Bone marrow (tissue), 2 donors: ENCODE measurements at places on chromosomes 5 and 9.

- DNase-seq: no peak
These were observed 149.8 kb upstream of the FGF10 start for GRCh38 chr5:44538797-44539601.

DNA sequence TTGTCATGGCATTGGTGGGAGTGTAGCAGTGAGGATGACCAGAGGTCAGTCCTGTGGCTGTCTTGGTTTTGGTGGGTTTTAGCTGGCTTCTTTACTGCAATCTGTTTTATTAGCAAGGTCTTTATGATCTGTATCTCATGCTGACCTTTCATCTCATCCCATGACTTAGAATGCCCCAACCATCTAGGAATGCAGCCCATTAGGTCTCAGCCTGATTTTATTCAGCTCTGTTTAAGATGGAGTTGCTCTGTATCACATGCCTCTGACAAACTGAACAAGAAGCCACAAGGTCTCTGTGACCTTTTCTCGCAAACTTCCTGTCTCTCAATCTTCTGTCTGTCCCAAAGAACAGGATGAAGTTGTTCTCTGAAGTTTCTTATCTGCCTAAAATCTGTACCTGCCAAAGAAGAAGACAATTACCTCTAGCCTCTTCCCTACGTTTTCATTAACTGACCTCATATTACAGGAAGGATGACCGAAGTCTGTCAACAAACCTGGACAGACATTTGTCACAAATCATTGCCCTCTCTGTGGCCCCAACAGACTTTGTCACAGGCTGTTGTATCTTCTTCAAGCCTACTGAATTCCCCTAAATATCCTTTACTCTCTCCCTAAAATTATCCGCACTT is 284.2 kb upstream of the SEMA6A start:
- no peak for DNase-seq

DNA sequence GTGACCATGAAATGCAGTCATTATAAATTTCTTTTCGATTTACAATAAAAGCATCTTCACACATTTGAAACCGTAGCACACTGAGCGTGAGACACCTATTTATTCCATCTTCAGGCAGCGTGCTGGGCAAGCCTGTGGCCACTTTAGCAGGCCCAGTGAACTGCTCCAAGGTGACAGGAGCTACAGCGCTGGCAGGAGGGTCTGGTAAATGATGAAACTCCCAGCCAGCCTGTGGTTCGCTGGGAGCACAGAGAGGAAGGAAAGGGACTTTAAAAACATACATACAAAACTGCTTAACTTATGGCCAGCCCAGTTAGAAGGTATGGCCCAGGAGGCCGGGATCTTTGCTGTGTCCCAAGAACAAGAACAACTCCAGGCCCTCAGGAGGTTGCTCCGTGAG is 5.1 kb downstream of the RAPGEF1 start:
- no peak for DNase-seq

- DNase-seq: no peak
These were observed 3.0 kb downstream of the FRRS1L start for GRCh38 chr9:109164042-109164441.

- no peak for DNase-seq
These were observed 1259.8 kb downstream of the PTPRD start for GRCh38 chr9:9352877-9353481.

- DNase-seq: no peak
These were observed 269.9 kb downstream of the MED10 start for GRCh38 chr5:6108540-6108848.

DNA sequence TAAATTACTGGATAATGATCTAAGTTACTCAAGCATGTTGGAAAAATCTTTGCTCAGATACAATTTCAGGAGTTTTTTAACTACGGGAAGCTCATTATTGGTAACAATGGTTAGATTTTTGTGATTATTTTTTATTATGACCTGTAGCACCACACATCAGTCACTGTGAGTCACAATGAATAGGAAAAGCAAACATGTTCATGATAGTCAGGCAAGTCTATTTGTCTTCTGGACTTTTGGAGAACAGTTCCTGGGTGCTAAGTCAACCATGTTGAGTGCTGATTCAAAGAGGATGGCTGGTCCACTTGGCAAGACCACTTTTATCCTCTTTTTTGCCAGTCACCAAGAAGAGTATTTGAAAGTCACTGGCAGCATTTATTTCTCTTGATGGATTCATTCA is 403.2 kb downstream of the KIF4B start:
- no peak for DNase-seq

DNA sequence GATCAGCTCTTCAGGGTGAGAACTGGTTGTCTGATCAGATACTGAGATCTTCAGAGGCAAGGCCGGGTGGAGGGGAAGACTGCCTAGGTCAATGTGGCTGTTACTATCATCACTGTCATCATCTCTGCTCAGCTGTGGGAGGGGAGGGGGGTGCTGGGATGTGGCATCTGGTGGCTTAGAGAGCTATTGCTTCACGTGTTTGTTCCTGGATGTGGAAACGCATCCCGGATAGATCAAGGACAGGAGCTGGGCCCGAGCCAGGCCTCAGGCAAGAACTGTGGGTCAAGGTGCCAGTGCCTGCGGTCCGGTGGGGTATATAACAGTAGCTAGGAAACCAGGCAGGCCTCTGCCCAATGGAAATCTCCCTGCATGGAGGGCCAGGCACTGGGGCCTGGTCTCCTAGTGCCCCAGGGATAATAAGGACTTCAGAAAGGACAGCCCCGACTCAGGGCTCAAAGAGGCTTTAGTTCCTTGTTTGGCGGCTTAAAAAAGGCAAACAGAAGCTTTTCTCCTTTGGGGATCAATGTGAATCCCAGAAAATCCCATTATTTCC is 30.3 kb upstream of the TIFAB start:
- DNase-seq: no peak

- no peak for DNase-seq
These were observed 102.6 kb downstream of the FSTL4 start for GRCh38 chr5:133509742-133510079.

GRCh38 chr5:9905661-9906060 is 275.5 kb upstream of the TAS2R1 start:
- DNase-seq: no peak

DNA sequence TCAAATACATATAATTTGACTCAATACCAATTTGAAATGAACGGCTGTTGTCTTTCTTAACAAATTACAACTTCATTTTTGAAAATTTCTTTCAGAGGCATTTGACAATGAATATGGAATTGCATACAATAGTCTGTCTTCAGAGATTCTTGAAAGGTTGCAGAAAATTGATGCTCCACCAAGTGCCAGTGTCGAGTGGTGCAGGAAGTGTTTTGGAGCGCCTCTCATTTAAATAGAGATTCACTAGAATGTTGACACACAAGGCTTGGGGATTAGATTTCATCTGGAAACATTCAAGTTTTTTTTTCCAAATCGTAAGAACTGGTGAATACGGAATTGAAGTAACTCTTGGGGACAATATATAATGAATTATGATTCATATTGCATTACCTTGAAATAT is 8.1 kb downstream of the RPS6 start:
- no peak for DNase-seq

DNA sequence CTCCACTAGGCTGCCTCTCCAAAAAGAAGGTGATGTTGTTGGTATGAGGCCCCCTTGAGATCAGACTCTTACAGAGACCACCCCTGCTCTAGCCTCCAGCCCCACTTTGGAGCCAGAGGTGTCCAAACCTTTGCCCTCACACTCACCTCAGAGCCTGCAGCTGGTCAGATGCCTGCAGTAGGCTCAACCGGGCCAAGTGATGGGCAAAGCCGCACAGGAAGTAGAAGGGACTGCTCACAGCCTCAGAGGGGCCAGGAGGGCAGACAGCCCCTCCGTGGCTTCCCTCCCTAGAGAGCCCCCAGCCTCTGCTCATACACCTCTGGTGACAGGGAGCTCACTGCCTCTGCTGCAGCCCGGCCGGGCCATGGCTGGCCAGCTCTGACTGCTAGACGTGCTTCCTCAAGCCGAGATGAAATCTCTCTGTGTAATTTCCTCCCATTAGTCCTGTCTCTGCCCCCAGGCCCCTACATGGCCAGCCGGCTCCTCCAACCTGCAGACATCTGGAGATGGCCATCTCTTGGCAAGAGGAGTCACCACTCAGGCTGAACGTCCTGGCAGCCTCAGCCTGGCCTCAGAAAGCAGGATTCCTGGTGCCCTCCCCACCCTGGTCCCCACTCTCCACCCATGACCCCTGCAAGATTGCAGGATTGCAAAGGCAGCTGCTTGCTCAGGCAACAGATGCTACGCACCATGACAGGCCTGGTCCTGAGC is 7.3 kb upstream of the TCF7 start:
- DNase-seq: no peak

- DNase-seq: no peak
These were observed 291.5 kb downstream of the SEC61B start for GRCh38 chr9:99513441-99514112.

GRCh38 chr5:82861701-82862100 is 215.5 kb downstream of the TMEM167A start:
- no peak for DNase-seq

DNA sequence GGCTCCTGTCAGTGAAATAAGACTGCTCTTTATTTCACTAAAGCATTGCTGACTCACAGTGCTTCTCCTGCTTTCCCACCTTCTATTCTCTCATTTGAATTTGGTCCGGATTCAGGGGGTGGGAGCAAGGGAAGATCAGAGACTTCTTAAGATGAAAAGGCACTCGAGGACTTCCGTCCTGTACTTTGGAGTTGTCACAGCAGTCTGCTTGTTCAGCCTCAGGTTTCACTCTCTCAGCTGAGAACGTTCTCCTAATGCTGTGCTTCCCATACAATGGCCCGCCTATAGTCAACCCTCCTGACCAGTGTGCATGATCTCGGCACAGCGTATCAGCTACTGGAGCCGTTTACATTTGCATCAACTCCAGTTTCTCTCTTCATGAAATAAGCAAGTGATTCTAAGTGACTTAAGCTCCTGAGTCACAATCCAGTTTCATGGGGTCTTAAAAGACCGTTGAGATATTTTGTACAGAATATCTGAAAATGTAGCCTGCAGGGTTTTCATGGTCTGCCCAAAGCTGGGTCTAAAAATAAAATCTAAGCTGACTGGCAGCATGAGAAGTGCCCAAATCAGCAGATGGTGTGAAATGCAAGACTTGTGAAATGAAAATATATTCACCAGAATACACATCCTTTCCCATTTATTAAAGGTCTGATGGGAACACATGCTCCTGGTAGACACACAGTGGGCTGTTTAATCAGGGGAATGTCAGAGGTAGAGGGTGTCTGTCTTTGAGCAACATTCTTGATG is 145.0 kb downstream of the ADCY2 start:
- DNase-seq: no peak

DNA sequence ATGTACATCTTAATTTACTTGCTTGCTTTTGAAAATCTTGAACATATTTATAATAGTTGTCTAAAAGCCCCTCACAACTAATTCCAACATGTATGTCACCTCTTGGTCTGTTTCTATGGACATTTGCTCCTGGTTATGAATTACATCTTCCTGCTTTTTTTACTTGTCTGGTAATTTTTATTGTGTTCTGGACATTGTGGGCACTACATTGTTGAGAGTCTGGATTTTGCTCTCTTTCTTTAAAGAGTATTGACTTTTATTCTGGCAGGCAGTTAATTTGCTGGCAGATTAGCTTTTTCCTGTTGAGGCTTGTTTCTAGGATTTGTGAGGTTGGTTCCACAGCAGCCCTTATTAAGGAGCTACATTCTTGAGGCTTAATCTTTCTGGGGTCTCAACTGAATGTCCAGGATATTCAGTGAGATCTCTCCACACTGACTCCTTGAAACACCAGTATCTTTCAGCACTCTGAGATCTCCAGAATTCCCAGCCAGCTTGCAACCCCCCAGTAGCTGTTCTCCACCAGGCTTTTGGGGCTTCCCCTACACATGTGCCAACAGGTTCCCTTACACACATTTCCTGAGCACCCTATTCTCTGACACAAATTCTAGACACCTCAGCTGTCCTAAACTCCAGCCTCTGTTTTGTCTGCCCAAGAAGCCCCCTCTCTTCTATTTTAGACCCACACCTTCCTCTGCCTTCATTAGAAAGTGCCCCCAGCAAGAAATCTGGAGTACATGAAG is 27.4 kb downstream of the KIAA1191 start:
- DNase-seq: no peak

DNA sequence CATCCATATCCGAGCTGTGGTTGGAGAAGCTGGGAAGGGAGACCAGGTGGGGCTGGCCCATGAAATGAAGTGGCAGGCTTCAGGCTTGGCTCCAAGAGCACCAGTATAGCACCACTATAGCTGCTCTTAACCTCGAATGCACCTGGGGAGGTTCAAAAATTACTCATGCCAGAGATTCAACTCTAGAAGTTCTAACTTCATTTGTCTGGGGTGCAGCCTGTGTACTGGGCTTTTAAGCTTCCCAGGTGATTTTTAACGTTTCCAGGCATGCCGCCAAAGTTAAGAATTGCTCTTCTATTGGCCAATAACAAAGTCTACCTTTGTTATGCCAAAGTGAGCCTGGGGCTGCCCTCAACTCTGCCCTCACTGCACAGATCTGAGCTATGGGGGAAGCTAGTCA is 458 bp downstream of the PRSS3 start:
- no peak for DNase-seq

GRCh38 chr5:54270326-54270725 is 40.0 kb downstream of the ARL15 start:
- no peak for DNase-seq

DNA sequence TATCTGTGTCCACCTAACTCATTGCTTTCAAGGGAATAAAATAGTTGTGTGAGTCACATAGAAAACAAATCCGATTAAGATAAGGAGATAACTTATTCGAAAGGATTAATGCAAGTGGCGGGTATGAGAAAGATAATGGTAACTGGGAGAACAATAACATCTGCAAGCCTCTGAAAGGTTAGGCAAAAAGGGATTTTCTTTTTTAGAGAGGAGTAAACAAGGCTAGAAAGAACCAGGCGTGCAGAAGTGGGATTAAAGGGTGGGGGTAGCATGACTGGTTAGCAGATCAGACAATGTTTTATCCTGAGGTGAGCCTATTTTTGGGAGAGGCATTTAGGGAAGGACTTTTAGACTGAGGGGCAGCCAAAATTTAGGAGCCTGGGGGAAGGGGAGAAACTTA is 34.7 kb upstream of the JMY start:
- no peak for DNase-seq

DNA sequence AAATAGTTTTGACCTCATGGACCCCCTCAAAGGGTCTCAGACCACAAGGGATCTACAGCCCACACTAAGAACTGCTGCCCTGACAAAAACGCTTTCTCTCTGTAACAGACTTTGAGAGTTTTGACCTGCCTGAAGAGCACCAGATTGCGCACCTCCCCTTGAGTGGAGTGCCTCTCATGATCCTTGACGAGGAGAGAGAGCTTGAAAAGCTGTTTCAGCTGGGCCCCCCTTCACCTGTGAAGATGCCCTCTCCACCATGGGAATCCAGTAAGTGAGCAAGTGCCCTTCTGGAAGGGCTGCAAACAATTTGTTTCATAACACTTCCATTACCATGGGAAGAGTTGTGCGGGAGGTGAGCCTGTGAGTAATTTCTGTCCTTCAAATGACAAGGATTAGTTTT is 6.0 kb downstream of the PTTG1 start:
- DNase-seq: no peak

DNA sequence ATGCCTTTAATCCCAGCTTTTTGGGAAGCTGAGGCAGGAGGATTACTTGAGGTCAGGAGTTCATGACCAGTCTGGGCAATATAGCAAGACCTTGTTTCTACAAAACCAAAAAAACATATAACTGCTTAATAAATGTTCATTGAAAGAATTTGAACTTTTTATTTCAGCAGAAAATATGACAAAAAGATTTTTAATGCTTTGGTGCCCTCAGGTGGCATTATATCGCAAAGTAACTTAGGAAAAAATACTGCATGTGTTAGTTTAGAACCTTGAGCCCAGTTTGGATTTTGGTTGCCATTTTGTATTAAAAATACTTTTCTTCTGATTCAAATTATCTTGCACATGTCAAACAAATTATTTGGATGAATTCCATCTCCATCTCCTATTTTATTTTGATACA is 103.2 kb downstream of the GPBP1 start:
- no peak for DNase-seq

- DNase-seq: no peak
These were observed 291.2 kb downstream of the ADAMTS6 start for GRCh38 chr5:65190328-65191053.
